Activated naive CD4-positive, alpha-beta T cell treated with anti-CD3 and anti-CD28 coated beads, Interleukin-2, amount 50 U/mL, for 72 hours (primary cell): ENCODE measurements at places on chromosomes 7 and 10. TPM values are rescaled to one million over a fixed set of nuclear protein-coding genes. Genes with fewer than 3 reads are reported as not detected.

The CFAP46 gene
- not detected for total RNA-seq

The EN2 gene
- not detected for total RNA-seq

The SORCS3 gene
- total RNA-seq = not detected

The TMEM176A gene
- not detected for total RNA-seq

The ACBD7 gene
- 3.1 TPM for total RNA-seq

The SPDYE6 gene
- not detected for total RNA-seq

The CAV2 gene
- not detected for total RNA-seq

- DNase-seq = no peak
Measured at GRCh38 chr7:14639801-14640200, 262.8 kb downstream of the DGKB start.

GRCh38 chr10:46285966-46286620 lies 704 bp upstream of the ANTXRL start:
- peak; percentile 47 for DNase-seq

DNA sequence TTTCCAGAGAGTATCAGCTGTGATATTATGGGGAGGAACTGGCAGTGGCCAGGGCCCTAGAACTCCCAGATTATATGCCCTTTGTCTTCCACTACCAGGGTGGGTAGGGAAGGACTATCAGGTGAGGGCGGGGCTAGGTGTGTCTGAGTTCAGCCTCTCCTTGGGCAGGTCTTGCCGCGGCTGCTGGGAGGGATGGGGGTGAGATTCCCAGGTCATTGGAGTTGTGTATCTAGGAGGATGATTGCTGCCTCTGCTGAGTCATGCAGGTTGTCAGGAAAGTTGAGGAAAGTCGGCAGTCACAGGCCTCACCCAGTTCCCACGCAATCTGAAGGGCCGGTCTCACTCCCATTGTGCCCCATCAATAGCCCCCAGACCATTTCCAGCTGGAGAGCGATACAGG lies 185.2 kb downstream of the DKK1 start:
- DNase-seq = no peak

DNA sequence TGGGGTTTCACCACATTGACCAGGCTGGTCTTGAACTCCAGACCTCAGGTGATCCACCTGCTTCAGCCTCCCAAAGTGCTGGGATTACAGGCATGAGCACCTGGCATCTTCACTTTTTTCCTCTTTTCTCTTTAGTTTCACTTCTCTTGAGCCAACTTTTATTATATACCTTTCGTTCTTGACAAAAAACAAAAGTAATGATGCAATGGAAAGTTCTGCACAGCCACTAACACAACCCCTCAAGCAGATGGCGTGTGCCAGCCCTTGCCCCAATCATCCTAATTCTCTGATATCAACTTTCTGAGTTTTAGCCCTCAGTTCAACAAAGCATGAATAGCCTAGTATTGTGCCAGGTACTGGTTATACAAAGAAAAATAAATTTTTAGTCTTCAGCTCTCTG lies 223.6 kb downstream of the CHCHD3 start:
- no peak for DNase-seq

DNA sequence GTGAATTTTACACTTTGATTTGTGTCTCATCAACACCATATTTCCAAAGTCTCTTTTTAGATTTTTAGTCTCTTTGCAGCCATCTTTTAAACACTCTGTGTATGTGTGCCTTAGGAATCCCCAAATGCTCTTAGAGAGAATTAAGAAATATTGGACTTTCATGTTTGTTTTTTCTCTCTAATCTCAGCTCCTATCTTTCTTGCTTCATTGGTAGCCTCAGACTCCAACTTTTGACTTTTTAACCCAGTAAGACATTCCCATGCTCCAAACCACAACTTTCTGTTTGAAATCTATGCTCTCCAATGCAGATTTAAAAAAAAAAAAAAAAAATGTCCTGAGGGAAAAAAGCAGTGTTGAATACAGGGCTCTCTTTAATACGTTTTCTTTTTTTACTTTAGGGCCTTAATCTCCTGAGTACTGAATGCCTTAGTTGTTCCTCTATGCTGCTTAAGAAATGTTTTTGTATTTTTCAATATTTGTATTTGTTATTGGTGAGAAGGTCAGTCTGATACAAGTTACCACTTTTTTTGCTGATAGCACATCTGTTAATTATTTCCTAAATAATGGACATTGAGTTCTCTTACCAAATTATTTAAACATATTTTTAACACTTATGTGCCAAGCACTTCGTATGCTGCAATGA lies 489.9 kb downstream of the NXPH1 start:
- no peak for DNase-seq

- no peak for DNase-seq
Measured at GRCh38 chr10:89337484-89337883, 9.7 kb downstream of the IFIT3 start.

GRCh38 chr10:132527339-132528063 lies 10.1 kb upstream of the INPP5A start:
- no peak for DNase-seq

DNA sequence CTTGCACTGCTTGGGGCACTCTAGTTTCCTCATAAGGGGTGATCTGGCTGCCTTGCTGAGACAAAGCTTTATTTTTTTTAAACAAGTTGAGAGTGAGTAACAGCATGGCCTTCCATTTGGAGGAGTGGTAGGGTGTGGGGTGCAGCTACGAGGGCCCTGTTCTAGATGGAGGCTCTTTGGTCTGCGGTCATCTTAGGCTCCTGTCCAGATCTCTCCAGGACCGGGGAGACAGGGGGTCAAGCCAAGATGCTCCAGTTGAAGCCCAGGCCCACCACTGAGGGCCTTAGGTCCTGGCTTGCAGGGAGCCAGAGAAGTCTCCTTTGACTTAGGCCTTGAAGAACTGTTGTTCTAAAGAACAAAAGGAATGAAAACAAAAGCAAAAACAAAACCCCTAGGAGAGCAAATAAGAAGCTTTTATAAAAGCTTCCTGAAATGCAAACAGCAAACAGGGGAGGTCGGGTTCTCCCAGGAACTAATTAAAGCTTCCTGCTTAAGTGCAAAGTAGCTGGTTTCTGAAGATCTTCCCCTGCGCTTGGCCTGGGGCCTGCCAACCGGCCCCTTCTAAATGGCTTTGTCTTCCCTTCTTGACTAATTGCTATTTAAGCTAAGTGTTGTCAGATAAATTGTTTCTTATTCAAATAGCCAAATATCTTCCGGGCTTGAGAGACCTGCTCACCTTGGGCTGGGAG lies 259.2 kb downstream of the GLRX3 start:
- no peak for DNase-seq

DNA sequence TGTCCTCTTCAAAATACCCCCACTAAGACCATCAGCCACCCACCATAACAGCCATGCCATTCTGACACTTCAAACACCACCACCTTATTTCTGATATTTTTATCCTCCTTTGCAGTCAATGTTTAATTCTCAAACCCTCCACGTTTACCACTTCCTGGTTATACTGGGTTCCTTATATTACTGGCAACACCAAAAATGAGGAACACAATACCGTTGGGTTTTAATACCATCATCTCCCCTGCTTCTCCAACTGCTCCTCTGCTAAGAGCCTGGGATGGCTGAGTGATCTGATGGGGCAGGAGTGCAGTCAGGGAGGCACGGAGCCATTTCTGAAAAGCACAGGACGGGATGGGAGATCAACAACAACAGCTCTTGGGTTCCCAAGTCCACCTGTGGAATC lies 140.5 kb downstream of the CHCHD3 start:
- no peak for DNase-seq

DNA sequence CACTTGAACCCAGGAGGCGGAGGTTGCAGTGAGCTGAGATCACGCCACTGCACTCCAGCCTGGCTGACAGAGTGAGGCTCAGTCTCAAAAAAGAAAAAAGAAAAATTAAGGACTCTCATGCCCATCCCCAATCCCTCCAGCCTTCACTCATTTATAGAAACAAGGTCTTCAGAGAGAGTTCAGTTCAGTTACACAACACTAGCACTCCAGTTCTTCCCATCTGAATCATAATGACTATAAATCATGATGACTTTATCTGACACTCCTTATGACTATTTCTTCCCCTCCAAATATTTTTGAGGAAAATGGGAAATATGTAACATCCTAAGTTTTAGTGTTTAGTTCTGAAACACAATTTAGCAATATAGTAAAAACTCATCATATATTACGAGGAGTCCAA lies 107.4 kb upstream of the LSM8 start:
- DNase-seq = no peak

DNA sequence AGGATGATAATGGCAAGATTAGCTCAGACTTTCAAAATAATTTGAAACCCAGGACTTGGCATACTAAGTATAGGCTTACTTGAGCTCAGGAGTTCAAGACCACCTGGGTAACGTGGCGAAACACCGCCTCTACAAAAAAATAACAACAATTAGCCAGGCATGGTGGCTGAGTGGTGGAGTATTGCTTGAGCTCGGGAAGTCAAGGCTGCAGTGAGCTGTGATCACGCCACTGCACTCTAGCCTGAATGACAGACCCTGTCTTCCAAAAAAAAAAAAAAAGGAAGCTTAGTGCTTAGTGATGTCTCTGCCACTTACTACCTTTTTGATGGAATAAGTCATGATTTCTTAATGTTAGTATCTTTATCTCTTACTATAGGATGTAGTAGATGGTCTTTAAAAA lies 25.5 kb downstream of the RABGEF1 start:
- DNase-seq = no peak

DNA sequence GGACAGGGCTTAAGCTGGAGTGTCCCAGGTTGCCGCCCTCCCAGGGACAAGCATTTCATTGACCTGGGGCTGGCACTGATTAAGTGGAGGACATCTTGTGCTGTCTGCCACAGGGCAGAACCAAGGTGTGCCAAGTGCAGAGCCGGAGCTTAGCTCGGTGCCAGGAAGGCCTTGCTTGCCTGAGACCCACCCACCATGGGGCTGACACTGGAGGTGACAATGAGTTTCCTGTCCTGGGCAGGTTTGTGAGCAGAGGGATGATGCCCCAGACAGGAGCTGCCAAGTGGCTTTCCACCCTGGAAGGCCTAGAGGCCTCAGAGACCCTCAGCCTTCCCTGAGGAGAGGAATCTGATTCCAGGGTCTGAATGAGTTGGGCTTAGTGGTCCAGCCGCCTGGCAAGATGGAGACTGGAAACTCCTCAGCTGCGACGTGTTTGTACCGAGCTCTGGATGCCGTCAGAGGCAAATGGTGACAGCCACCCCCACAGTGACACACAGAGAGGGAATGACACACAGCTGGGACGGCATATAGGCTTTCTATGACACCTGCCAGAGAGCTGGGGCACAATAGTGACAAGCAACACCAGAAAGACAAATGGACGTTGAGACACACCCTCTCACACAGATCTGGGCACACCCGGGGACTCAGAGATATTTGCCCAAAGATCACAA lies 2.6 kb downstream of the ADCYAP1R1 start:
- no peak for DNase-seq

- no peak for DNase-seq
Measured at GRCh38 chr10:422675-423074, 266.8 kb downstream of the DIP2C start.

DNA sequence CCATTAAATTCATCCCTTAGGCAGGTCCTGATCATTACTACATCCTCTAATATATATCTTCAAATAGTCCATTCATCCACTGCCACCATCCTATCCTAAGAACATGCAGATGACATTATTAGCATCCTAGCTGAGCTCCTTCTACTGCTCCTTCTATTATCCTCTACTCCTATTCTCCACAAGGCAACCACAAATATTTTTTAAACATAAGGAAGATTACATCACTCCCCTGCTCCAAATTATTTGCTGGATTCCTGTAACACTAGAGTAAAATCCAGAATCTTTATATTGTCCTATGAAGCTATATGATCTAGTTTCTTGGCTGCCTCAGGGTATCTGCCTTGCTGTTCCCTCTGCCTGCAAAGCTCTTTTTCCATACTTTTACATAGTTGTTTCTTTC lies 176.3 kb upstream of the SLC26A5 start:
- DNase-seq = no peak

- DNase-seq = no peak
Measured at GRCh38 chr7:33043501-33044400, 18.8 kb downstream of the NT5C3A start.

- DNase-seq = no peak
Measured at GRCh38 chr7:39249635-39250152, 272.0 kb downstream of the POU6F2 start.

- DNase-seq = no peak
Measured at GRCh38 chr7:155700847-155701246, 56.4 kb downstream of the RBM33 start.

- DNase-seq = no peak
Measured at GRCh38 chr10:109430043-109430760, 493.1 kb downstream of the XPNPEP1 start.

GRCh38 chr7:134789967-134790685 lies 10.7 kb downstream of the CALD1 start:
- DNase-seq = no peak

GRCh38 chr7:26397796-26398426 lies 106.2 kb downstream of the SNX10 start:
- peak; percentile 24 for DNase-seq
